ENCODE measurements at places on chromosomes 3 and 15.

GRCh38 chr15:63971904-63972303 lies 74.4 kb downstream of the DAPK2 start:
- DNase-seq, result no peak

DNA sequence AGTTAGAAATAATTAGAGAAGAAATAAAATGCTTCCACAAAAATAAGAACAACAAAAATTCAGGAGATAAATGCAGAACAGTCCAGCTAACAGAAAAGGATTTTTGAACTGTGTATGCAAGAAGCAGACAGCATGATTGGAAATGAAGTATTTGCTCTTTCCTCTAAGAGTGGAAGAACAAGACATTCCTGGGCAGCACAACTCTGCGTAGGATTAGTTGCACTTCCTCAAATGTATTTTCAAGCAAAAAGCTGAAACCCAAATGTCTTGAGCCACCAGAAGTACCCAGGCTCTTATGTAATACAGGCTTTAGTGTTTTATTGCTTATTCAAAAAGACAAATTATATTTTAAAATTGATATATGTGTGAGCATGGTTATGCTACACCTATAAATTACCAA lies 127.2 kb downstream of the ZBTB20 start:
- DNase-seq, result no peak

- no peak for DNase-seq
Measured at GRCh38 chr3:23004971-23005370, 198.2 kb upstream of the UBE2E2 start.

DNA sequence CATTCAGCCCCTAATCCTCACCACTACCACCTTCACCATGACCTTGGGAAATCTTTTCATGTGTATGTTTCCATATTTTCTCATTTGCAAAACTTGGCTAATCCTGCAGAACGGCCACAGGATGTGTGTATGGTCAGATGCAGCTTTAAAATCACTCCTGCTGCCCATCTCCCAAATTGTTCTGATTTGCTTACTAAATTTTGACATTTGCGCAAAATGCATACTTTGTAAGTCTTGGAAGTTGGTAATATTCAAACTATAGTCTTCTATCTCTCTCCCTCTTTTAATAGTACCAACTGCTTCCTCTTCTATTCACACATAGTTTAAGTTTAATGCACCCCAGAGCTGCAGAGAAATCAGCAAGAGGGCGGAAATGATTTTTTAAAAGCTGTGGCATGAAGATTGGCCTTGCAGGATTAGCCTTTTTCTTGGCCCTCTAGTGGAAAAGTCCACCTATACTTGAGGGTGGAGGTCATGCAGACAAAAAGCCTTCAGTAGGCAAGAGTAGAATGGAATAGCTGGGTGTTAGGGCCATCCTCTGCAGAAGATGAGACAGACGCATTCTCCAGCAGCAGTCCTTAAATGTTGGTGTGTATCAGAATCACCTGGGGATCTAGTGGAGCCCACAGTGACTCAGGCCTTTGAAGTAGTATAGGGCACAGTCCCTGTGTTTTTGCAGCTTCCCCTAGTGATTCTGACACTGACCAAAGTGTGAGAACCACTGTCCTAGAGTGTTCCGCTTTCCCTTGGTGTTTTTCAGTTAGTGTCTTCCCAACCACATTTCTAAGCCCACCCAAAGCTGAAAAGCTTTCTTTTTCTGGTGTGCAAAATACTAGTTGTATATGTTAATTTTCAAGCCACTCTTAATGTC lies 181.7 kb downstream of the CHST2 start:
- no peak for DNase-seq

- DNase-seq, result no peak
Measured at GRCh38 chr3:133863911-133864310, 31.8 kb downstream of the RAB6B start.

- DNase-seq, result no peak
Measured at GRCh38 chr3:106305882-106306435, 437.1 kb upstream of the CBLB start.

DNA sequence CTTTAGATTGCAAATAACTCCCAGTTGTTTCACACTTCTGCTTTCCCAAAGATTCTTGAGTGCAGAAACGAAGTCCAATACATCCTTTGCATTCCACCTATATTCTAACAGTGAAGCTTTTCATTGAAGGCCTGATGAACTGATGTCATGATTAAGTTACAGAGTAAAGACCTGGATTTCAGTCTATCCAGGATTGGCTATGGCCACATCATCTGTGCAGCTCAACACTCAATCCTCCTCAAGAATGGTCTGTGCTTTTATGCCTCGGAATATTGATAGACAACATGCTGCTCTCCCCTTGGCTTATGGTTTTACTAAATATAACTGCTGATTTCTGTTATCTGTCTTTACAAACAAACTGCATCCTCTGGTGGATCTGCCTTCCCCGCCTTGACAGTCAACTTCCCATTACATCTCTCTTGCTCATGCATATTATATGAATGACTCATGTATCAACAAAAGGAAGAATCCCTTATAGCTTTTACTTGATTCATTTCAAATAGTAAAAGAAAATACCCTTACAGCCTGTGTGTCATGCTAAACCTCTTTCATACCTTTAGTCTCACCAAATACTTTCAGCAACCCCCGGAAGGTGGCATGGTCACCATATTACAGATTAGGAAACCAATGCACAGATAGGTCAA lies 59.5 kb downstream of the SCN11A start:
- DNase-seq, result no peak

GRCh38 chr15:89937365-89938350 lies 24.9 kb upstream of the ARPIN start:
- DNase-seq, result no peak

GRCh38 chr15:40953713-40954074 lies 423 bp downstream of the CHAC1 start:
- no peak for DNase-seq

GRCh38 chr3:14802381-14802731 lies 16.4 kb upstream of the FGD5 start:
- peak; percentile 63 for DNase-seq

DNA sequence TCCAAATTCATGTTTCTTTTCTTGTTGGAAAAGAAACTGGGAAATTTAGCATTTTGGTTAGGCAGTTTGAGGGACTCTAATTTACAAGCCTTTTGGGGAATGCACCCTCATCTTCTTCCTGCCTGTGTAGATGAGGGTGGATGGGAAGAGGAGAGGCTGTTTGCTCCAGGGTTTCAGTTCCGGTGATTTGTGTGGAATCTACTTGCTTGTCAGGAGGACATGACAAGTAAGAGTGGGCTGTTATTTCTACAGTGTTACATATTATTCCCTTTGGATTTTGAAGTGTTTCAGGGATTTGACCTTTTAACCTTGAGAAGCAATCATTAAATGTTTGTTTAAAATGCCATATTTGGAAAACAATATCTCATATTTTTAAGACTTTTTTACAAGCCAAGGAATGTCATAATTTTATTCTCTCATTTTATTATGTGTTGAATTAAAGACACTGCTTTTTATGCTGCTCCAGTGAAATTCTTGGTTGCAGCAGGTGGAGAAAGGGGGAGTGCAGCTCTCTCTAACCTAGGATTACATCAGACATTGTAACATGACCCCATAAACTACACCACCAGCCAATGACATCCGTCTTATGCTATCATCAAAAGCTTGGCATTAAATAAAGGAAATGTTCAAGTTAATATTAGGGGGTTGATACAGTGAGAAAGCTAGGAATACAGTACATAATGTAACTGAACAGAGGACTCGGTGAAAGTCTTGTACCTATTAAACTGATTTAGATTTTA lies 30.2 kb downstream of the PLAAT1 start:
- no peak for DNase-seq

DNA sequence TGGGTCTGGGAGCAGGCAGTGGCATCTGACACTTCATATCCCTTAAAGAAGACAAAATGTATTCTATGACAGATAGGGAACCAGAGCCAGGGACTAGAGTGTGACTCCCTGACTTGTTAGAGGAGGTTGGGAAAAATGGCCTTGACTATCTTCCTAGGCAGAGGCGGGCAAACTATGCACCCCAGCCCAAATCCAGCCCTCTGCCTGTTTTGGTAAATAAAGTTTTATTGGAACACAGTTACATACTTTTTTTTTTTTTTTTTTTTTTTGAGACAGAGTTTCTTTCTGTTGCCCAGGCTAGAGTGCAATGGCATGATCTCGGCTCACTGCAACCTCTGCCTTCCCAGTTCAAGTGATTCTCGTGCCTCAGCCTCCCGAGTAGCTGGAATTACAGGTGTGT lies 47.3 kb downstream of the QTRT2 start:
- DNase-seq, result no peak

DNA sequence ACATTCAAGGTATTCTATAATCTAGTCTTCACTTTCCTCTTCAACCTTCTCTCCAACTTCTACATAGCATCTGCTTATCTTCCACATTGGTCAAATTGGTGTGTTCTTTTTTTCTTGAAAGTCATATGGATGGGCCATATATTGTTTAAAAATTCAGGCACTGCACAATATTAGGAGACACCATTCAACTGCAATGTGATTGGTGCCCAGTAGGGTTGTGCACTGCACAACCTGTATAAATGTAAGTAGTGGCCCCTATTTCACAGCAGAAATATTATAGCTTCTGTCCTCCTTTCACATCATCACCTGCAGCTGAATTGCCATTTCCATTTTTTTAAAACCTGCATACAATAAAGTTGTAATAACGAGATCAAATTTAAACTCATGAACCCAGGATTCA lies 18.1 kb upstream of the GOLIM4 start:
- DNase-seq, result no peak

DNA sequence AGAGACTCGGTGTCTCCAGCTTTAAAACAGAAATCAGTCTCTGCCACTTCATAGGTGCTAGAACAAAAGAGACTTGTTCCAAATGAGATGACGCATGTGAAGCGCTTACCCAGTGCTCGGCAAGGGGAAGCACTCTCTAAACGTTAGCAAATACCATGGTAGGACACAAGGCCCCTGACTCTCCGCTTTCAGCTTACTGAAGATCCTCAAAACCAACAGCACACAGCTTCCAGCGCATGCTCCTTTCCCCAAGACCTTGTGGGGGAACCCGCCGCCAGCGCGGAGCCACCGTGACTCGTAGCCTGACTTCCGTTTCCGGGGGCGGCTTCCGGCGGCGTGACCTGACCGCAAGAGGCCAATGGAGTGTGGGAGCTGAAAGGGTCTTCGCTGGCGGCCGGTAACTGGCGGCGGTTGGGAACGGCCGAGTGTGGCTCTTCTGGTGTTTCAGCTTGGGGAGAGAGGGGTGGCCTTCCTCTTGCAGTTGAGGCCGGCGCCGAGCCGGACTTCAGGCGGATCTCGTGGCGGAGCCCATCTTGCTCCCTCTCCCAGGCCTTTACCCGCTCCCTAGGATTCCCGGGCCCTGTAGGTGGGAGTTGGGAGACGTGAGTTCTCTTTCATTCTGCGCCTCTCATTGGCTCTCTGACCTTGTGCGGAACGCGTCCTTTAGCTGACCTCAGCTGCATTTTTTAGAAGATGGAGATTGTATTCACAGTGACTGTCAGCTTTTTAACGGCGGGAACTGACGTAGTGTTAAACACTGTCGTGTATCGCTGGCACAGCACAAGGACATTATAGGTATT lies at the start of gene THUMPD3:
TSS of gene THUMPD3 (plus strand) at position 324 of the 800 bp plus-strand sequence. CDS start 2,015 bp downstream, outside the sequence.
- DNase-seq, result peak; percentile 87

- DNase-seq, result no peak
Measured at GRCh38 chr3:4897765-4898453, 81.3 kb upstream of the BHLHE40 start.

DNA sequence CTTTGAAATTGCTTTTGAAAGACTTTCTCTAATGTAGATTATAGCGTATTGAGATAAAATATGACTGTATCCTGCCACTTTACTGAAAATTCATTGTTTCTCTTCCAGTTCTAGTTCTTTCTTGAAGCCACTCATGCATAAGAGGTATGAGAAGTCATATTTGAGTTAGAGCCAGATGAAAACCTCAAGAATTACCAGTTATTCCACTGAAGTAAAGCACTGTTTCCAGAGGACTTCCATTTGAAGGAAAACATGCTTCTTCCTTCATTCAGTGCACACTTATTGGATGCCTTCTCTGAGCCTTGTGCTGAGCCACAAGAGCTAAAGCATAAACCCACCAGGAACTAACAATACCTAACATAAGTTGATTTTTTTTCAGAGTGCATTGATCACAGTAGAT lies 513.4 kb downstream of the ZNF385D start:
- no peak for DNase-seq

DNA sequence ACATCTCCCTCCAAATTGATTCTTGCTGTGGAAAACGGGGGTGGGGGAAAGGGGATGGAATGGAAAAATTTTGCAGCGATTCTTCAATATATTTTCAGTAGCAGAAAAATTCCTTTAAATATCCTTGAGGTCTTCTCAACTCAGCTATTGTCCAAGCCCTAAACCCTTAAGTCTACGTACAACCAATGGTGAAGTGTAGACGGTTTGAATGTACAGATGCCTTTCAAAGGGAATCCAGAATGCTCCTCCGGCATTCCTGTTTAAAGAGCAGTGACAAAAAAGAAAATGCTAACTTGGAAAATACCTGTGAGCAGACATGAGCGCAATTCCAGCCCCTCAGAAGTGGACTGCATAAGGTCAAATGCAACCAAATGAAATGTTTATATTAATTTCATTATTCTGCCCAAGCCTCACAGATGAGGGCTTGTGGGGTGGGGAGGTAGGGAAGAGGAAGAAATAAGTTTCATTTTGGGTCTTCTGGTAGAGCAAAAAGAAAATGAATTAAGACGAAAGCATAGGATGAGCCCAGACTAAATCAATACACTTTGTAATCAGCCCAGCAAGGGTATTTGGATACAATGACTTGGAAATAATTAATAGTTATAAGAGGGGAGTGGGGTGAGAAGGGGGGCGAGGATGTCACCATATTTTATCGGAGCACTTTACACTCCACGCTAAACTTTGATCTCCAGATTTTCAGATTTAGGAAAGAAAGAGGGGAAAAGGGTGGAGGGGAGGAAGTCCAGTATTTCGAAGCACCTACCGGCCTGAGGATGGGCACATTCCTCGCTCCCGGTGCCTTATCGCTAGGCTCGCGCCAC lies 2.7 kb downstream of the FOXP1 start:
- DNase-seq, result peak; percentile 45

DNA sequence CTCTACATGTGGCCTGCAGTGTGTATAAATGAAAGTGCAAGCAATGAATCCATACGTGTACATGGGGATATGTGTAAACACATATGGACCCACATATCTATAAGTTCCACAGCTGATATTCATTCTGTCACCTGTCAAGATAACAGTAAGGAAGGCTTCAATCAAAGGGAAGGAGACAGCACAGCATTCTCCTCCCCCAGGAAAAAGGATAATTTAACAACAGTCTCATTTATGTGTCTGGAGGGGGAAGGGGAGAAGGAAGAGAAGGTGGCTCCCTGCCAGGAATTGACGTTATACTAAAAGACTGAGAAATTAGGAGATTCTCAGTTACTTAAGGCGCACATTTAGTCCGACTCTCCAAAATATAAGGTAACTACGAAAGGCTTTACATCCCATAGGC lies 345.9 kb downstream of the FOXP1 start:
- DNase-seq, result no peak

DNA sequence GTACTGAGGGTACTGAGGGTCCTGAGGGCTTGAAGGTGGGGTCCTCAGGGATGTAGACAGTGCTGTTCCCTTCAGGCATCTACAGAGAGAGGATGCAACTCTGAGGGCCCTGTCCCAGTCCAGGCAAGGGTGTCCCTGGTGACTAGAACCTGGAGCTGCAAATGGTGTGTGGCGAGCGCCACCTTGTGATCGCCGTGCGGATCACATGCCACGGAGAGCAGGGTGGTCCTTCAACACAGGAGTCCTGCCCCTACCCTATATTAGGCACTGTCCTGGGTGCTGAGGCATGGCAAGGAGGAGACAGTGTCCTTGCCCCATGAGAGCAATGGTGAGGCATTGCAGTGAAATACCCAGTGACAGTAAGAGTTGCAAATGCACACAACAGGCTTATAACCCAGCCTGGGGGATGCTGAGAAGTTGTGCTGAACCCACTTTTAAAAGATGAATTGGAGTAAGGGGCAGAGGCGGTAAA lies 23.6 kb downstream of the RHCG start:
- DNase-seq, result peak; percentile 72

GRCh38 chr3:30966896-30967295 lies 72.4 kb upstream of the GADL1 start:
- no peak for DNase-seq
